ENCODE measurements at places on chromosomes 4 and X.

- DNase-seq, result no peak
Observed at GRCh38 chr4:25921922-25922321, 7.9 kb downstream of the SMIM20 start.

GRCh38 chrX:137428766-137429591, 136.9 kb upstream of the ZIC3 start:
- no peak for DNase-seq

- DNase-seq, result no peak
Observed at GRCh38 chrX:107442914-107443527, 6.4 kb upstream of the FRMPD3 start.

GRCh38 chr4:97548943-97549583, 594.2 kb downstream of the STPG2 start:
- no peak for DNase-seq

- no peak for DNase-seq
Observed at GRCh38 chr4:95524729-95525128, 24.0 kb downstream of the UNC5C start.

- no peak for DNase-seq
Observed at GRCh38 chr4:83216959-83217683, 67.5 kb downstream of the COQ2 start.

DNA sequence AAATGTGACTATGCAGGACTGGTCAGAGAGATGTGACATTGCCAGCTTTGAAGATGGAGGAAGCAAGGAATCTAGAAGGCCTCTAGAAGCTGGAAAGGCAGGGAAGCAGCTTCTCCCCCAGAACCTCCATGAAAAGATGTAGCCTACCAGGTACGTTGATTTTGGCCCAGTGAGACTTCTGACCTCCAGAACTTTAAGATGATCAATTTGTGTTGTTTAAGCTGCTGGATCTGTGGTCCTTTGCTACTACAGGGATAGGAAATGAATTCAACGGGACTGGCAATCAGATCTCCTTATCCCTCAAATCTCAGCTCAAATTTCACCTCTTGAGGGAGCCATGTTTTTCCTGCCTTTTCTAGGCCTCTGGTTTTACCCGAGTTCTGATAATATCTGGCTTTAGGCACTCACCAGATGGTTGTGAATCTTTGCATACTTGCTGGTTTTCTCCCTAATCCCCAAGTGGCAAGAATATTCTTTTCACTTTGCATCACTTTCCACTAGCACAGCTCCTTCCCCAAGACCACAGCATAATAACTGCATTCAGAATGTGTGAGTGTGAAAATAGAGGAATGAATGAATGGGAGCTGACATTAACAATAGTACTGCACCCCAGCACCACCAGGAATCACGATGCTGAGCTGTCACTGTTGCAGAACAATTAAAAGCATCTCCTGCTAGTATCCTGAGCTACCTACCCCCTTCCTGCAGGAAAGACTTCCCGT, 25.5 kb upstream of the TMSB4X start:
- no peak for DNase-seq

DNA sequence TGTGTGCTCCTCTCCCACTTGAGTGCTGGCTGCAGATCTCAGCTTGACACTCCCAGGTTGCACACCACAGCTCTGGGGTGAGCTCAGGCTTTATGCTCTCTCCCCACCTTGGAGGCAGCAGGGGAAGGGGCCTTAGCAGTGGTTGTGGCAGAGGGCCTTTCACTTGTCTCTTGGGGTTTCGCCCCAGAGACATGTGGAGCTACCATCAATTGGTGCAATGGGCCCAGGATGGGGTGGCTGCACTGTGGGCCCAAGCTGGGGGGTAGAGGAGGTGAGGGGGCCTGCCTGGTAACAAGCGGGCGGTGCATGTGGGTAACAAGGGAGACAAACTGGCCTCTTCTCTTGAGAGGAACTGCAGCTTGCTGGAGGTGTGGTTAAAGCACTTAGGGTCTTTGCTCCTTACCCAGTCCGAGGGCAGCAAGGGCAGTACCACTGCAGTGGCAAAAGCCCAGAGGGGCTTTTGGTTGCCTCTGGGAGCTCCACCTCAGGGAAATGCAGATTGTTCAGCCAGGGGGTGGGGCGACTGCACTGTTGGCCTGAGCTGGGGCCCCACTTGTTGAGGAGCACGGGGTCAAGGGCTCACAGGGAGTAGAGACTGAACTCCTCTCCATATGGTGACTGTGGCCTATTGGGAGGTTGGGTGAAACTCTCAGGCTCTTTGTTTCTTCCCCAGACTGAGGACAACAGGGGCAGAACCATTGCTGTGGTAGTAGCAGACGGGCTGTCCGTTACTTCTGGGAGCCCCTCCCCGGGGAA, 30.5 kb upstream of the OR13H1 start:
- no peak for DNase-seq

- DNase-seq, result no peak
Observed at GRCh38 chr4:13097971-13098370, 386.2 kb downstream of the RAB28 start.
